NCI-H526 treated with DMSO at 0.1 percent for 48 hours (cell line): ENCODE measurements at places on chromosomes 12 and 14.

DNA sequence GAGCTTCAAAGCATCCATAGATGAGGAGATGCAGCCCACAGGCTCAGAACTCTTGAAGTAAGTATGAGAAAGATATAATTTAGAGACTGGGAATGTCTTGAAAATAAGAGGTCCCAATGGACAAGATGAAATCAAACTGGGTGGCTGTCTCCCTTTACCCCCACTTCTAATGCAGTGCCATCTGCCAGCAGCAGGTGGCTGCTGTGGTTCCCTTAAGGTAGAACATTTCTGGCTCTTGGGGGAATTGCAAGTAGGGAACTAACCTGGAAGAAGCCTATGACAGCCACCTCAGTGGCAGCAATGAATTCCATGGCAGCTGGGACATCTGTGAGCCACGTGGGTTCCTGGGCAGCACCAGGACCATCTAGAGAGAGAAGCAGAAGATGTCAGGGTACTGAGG is 648 bp downstream of the ERP27 start:
- DNase-seq: no peak

GRCh38 chr14:68160779-68161546 is 341.4 kb downstream of the RAD51B start:
- no peak for DNase-seq

DNA sequence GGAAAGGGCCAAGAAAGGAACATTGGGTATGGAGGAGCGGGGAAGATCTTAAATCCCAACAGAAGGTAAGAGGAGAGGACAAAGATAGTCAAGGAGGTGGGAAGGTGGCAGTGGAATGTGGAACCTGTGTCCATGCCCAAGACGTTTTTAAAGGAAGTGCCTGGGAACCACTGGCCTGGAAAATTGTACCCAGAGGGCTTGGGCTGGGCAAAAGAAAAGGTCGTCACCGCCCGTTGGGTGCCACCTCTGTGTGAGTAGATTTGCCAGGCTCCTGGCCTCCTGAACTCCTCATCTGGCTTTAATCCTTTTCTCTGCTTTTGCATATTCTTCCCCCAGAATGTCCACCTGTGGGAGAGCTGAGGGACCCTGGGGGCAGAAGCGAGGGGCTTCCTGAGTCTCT is 32.6 kb downstream of the JDP2 start:
- no peak for DNase-seq

DNA sequence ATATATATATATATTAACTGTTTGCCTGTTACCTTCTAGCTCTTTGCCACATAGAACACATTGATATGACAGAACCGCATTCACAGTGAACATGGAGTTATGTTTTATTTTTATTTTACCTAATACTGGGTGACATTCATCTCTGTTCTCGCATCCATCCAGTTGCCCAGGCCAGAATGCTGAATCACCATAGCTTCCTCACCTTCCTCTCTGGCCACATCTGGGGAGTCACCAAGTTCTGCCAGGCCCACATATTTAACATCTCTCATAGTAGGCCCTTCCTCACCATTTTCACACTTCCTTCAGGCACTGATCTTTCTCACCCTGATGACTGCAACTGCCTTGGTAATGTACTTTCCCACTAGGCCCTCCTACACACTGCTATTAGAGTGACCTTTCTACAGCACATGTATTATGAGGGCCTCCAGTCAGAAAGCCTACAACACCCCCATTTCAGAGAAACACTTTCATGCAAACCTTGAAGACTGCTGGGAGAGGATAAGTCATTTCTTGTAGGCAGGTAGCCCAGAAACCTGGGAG is 106.8 kb downstream of the LGR5 start:
- DNase-seq: no peak

DNA sequence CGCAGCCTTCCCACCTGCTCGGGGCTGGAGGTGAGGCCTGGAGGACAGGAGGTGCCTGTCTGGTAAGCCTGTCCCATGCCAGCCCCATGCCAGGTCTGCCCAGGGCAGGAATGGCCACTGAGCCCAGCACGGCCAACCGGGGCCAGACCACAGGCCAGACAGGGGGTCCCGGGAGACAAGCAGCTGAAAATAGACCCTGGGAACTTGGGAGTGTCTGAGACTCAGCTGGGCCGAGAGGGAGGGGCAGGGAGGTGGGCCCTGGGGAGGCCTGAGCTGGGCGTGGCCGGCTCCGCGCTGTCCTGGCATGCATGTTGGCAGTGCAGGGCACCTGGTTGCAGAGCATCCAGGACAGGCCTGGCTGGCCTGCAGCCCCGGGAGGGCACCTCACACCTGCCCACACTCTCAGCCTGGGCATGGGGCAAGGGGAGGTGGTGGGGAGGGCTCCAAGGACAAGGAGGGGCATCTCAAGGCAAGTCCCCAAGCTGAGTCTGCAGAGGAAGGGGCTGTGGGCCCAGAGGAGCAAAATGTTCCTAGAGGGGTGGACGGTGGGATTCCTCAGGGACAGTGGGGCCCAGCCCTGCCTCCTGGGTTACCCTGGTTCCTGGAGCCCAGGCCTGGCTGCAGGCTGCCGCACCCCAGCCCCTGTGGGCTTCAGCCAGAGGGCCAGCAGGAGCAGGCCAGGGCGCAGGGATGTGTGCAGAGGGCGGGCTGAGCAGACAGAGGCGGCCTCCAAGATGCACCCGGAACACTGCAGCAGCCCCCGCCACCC is 3.2 kb upstream of the CRIP1 start:
- DNase-seq: no peak

GRCh38 chr12:38384816-38385378 is 68.3 kb downstream of the ALG10B start:
- no peak for DNase-seq

DNA sequence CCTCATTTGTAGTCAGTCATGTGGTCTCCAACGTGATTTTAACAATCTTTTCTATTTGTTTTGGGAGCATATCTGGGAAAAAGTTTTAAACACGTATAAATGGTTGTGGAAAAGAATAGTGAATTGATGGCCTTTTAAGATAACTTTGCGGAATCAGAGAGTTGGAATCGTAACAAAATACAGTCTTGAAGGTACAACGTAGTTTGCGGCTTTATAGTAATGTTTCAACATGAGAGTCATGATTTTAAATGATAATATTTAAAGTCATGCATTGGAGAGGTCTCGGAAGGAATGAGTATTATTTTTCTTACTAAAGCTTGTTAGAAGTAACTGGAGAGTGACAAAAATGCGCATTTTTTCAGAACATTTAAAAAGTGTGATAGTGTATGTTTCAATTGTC is 1.6 kb downstream of the AEBP2 start:
- no peak for DNase-seq

GRCh38 chr12:5081016-5081415 is 37.3 kb downstream of the KCNA5 start:
- no peak for DNase-seq

DNA sequence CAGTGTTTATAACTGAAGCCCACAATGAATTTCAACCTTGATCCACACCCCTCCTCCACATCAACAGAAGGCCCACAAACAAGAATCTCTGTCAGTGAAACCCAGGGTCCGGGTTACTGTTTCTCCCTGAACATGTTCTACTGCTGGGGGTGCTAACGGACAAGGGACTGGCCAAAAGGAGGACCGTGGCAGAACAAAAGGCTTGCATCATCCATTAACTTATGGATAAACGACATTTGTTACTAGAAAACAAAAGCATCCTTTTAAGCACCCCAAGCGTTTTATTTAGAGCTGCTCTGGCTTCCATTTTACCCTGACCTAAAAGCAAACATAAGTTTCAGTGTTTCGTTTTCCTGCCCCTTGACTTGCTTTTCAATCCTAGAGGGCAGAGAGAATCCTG is 32.2 kb downstream of the BRAP start:
- no peak for DNase-seq

DNA sequence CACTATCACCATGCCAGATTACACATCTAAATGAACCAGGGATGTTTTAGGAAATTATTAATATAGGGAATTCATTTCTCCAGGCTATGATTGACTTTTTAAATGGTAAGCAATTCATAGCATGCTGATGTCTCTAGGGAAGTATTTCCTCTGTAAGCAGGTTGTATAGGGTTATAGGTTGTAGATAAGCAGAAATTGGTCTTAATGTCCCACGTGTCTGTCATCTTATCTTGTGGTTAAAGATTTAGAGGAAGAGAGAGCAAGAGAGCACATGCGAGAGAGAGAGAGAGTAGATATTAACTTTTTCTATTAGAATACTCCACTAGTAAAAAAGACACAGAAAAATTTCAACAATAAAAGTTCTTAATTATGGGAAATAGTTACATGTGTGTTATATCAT is 32.6 kb downstream of the TRHDE start:
- no peak for DNase-seq

DNA sequence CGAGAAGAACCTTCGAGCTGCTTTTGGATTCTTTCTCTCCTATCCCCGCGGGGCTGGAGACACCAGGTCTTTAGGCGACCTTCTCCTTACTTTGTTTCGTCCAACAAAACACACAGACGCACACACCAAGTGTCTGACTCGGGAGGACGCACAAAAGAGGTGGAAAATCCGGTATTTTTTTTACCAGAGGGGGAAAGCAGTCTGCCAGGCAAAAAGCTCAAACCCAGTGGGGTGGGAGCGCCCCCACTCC is 2.1 kb downstream of the SIX4 start:
- peak; percentile 60 for DNase-seq

DNA sequence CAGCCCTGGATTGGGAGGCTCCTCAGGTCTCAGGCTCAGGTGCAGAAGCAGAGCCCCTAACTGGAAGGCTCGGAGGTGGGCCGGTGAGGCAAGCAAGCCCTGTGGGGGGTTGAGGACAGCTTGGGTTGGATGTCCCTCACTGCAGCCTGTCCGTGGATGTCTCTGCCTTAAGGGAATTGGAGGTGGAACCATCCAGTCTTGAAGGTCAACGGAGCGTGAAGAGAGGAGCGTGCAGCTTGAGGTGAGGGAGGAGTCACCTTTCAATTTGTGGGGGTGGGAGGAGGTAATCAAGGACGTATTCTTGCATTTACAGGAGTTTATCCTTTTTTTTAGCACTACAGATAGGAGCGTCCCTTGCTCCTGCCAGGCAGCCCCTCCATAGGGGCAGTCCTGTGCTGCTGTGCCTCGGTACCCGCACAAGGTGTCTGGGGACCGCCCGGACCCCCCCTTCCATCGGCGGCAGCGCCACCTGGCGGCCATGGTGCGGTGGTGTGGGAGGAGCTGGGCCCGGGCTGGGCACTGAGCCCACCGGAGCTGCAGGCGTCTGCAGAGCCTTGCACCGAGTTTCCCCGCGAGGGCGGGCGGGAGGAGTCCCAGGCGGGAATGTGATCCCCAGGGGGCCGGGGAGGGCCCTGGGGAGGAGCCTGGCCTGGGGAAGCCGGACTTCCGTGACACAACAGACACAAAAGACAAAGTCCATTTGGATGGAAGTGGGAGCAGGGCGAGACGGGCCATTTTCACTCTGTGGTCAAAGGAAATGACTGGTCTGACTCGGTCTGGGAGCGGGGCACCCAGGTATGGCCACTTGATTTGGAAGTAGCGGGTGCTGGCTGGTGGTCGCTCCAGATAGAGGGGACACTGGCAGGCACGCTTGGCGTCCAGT is 864 bp downstream of the DNAJC22 start:
- peak; percentile 80 for DNase-seq

DNA sequence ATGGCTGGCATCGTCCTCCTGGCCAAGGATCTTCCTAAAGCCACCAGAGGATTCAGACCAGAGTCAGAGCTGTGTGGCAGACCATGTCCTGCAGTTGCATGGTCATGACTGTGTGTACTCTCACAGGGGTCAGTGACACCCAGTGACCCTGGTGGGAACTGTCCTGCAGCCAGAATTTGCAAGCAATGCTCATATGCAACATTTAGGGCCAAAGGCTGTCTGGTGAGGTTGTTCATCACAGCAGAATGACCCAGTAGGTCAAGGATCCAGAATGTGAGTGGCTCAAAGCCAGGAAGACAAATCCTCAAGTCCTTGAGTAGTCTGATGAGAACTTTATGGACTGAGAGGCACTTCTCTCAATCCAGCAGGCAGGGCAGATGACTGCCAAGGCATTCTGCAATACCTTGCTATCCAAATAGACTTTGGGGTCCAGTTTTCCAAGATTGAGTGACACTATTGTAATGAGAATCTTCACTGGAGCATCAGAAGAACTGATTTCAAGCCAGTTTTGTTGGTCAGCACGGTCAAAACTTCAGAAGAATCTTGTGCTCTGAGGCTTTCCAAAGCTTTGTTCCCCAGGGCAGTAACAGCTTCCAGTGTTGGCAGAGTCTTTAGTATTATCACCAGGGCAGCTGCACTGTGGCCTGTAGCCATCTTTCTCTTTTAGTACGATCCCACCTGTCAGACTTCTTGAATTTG is 122.0 kb downstream of the PTCSC3 start:
- no peak for DNase-seq

DNA sequence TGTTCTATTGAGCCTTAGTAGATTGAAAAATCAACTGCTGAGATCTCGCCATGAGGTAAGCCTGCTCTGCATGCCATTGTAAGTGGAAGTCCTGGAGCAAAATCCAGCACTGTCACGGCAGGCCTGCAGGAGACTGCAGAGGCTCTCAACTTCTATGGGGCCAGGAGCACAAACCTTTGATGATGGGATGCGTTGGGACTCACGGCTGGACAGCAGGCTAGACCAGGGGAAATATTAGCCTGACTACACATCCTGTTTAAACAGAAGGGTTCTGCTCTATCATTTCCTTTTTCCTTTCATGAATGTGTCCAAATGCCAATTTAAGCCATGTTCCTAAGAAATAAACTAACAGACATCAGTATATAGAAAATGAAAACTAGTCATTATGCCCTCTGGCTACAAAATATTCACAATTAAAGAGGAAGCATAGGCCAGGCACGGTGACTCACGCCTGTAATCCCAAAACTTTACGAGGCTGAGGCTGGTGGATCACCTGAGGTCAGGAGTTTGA is 33.9 kb upstream of the RASSF8 start:
- no peak for DNase-seq

GRCh38 chr14:66359500-66359899 is 126.7 kb upstream of the CCDC196 start:
- DNase-seq: peak; percentile 25

- DNase-seq: no peak
Observed at GRCh38 chr12:42593874-42594273, 4.3 kb upstream of the PRICKLE1 start.
